ENCODE measurements at places on chromosomes 1 and 21.

- DNase-seq: no peak
Observed at GRCh38 chr1:9871707-9872425, 38.2 kb downstream of the CTNNBIP1 start.

DNA sequence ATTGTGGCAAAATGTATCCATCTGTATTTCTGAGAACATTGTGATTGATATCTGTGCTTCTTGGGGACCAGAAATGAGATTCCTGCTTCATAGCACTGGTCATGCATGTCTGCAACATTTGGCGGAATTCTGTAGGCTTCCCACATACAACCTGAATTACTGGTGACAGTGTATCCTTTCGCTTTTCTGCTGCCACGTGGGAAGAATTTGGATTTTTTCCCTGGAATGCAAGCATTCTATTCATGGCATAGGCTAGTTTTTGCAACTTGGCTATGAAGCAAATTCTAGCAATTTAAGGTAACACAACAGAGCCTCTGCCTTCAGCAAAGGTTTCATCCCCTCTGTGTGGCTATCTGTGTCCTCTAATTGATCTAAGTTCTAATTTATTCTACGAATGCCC lies 85.9 kb downstream of the BCAR3 start:
- DNase-seq: no peak

DNA sequence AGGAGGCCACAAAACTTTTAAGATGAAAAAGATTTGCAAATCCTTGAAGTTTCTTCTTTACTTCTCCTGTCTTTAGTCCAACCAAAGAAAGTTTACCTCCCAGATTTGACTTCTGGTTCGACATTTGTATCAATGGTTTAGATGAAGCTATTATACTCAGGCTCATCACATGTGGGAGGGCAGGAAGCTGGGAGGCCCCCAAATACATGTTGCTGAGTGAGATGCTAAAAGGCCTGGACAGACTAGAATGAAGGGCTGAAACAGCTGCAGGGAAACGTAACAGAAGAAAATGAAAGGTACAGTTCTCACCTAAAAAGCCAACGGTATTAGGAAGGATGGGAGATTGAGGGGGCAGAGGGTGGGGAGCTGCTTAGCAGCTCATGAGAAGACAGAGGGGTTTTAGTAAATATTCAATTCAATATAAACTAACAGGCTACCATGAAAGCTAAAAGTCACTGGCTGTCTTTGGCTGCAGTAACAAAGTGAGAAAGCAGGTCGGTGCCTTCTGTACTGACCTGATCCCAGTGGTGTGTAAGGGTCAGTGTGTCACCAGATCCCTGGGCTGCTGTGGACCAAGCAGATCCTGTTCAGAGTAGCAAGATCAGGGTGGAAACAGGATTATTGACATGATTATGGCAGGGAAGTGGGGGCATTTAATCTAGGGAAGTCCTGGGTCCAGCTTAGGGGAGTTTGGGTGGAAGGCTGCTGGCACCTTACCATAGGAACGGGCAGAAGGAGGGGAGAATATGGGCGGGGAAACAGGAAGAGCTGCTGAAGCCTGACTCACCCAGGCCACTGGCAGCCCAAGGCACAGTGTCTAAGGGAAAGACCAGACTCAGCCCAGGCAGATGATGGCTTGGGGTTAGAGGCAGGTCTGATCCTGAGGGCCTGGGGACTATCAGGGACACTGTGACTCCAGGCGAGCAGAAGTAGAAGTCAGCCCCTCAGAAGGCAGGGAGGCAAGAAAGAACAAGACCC lies 60.4 kb downstream of the KCNN3 start:
- peak; percentile 41 for DNase-seq

DNA sequence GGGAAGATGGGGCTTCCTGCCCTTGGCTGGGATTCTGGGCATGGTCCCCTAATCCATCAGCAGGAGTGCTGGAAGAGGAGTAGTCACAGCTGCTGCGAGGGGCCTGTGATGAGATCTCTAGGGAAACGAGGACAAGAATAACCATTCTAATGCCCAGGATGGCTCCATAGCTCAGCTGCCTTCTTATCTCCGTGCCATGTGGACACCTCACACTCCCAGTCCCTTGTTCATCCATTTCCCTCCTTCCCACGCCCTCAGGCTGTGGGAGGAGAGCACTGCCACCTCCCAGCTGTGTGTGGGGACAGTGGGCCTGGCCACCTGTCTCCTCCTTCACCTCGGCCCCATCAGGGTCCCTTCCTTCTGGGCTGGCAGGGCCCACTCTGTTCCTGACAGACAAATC lies 16.1 kb upstream of the ETV3 start:
- DNase-seq: no peak

- no peak for DNase-seq
Observed at GRCh38 chr1:183776731-183777130, 28.2 kb upstream of the RGL1 start.

DNA sequence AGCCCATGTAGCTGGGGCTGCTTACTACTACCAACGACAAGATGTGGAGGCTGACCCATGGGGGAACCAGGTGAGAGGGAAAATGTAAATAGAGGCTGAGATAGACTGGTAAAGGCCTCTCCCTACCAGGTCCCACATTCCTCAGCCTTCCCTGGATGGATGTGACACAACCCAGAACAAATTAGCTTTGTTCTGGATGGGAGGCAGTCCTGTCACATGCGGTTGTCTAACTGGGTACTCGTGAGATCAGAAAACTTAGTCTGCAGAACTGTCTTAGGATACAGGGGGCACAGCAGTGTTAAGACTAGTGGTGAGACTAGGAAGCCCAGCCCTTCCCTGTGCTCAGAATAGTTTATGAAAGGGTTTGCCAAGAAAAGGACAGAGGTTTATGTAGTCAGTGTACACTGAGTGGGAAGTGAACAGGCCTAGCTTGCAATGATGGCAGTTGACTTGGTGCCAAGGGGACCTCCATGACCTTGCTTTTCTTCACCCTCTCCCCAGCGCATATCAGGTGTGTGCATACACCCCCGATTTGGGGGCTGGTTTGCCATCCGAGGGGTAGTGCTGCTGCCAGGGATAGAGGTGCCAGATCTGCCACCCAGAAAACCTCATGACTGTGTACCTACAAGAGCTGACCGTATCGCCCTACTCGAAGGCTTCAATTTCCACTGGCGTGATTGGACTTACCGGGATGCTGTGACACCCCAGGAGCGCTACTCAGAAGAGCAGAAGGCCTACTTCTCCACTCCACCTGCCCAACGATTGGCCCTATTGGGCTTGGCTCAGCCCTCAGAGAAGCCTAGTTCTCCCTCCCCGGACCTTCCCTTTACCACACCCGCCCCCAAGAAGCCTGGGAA lies 8.4 kb downstream of the MMACHC start:
- DNase-seq: peak; percentile 31

DNA sequence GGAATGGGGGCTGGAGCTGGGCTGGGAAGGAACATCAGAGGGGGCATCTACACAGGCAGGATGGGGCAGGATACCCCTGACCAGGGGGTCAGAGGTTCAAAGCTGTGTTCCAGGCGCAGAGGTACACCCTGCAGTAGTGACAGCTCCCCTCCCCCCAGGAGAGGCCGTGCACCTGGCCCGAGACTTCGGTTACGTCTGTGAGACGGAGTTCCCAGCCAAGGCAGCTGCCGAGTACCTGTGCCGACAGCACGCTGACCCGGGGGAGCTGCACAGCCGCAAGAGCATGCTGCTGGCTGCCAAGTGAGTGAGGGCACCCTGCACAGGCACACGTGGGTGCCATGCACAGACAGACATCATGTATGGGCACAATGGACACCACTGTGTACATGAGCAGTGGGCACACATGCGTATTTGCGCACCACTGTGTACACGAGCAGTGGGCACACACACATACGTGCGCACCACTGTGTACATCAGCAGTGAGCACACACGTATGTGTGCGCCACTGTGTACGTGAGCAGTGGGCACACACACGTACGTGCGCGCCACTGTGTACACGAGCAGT lies 17.4 kb downstream of the TFAP2E start:
- no peak for DNase-seq

GRCh38 chr1:219460896-219461815 lies 151.7 kb downstream of the ZC3H11B start:
- no peak for DNase-seq

- DNase-seq: no peak
Observed at GRCh38 chr1:66788231-66788939, 12.7 kb downstream of the INSL5 start.

- DNase-seq: no peak
Observed at GRCh38 chr1:31936278-31936980, 1.7 kb downstream of the PTP4A2 start.

DNA sequence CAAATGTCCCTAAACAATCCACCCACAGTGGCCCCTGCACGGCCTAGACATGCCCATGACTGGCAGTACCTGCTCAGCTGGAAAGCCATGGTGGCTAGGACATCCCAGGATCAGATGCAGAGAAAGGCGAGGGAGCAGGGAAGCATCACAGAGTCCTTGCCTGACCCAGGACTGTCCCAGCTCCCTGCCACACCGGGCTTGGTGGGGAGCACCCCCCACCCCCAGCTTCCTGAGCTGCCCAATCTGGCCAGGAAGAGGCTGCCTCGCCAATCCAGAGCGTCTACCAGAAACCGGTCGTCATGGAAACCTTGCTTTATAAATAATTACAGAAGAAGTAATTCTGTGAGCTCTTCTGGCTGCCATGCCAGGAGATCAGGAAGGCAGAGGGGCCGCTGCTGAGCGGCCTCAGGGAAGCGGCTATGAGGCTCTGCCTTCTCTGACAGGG lies 34.8 kb downstream of the ACOT7 start:
- peak; percentile 81 for DNase-seq

DNA sequence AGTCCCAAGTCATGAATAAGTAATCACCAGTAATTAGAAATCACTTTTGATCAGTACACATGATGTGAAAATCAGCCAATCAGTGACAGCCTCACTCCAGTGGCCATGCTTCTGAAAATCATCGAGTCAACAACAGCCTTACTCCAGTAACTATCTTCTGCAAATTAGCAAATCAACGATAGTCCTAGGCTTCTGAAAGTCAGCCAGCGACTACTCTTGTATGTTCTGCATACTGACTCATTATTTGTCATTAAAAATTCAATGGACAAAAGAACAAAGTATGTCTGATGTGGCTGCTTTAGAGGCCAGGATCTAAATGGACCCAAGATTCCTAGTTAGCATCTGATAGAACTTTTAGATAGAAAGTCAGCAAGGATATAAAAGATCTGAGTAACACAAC lies 102.5 kb downstream of the GPR52 start:
- no peak for DNase-seq

DNA sequence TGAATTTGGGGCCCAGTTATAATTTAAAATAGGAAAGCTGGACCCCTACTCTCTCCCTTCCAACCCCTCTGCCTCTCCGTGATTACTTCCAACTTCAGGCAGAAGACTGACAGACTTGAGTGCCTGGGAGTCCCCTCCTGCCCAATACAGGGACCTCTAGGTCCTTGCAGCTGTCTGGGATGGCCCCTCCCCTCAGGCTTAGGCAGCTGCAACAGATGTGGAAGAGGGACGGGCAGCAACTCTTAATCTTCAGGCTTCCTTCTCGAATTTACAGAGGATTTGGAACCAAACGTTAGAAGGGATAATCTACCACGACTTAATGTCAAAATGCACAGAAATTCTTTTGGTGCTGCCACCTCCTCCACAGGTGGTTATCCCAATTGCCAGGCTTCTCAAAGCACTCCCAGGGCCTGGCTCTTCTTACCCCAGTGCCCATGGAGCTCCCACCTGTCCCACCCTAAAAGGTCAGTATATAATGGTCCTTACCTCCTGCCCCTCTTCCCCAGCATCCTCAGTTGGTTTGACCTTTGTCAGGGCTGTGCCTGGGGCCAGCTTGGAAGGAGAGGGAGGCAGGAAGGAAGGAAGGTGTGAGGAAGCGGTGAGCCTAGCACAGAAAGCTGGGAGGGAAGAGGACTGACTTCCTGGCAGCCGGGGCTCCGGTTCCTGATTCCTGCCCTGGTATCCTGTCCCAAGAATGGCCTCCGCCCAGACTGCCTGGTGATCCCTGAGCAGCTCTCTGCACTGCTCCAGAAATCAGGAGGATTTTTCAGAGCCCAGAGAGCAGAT lies 2.8 kb downstream of the PEA15 start:
- DNase-seq: no peak

- peak; percentile 64 for DNase-seq
Observed at GRCh38 chr1:114756949-114757454, 782 bp downstream of the CSDE1 start.

- no peak for DNase-seq
Observed at GRCh38 chr1:57736940-57737339, 313.1 kb upstream of the DAB1 start.

- no peak for DNase-seq
Observed at GRCh38 chr21:35367553-35367952, 318.5 kb upstream of the RUNX1 start.

- DNase-seq: no peak
Observed at GRCh38 chr1:119506941-119507340, at the start of gene HSD3B1. Gene HSD3B1, plus strand, starts transcription at chr1:119507210. Its CDS starts 267 bp downstream, at chr1:119507477.

DNA sequence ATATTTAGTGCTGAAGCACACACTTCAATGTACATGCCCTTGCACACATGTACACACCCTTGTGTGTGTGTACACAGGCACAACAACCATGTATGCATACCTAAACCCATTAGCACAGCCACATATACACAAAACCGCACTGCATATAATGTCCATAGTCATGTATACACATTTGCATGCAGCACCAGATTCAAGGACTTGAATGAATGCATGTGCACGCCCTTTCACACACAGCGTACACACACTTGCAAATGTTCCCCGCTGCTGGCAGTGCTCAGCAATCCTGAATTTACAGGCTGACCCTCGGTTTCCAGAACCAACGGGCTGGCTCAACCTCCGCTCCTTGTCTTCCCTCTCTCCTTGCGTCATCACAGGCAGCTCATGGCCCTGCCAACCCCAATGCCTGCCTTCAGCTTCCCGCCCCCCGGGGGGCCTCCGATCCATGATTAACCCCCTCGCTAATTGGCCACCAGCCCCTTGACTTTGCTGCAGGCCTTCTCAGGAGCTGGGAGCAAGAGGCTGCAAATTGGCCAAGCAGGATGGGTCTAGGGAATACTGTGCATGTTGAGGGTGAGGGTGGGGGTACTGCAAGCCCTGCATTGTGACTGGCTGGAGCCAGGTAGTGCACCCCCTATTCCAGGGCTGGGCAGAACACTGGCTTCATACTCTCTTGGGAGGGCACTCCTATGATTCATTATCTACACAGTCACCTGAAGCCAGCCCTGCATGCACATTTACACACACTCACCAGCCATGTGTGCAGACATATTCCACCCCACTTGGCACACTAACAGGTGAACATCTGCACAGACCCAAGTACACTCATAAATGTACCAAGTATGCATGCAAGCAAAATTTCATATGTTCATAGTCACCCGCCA lies 7.9 kb downstream of the GPR3 start:
- DNase-seq: no peak

- no peak for DNase-seq
Observed at GRCh38 chr1:33903210-33903589, 39.3 kb downstream of the HMGB4 start.

- DNase-seq: no peak
Observed at GRCh38 chr1:200437556-200438203, 27.8 kb upstream of the ZNF281 start.

DNA sequence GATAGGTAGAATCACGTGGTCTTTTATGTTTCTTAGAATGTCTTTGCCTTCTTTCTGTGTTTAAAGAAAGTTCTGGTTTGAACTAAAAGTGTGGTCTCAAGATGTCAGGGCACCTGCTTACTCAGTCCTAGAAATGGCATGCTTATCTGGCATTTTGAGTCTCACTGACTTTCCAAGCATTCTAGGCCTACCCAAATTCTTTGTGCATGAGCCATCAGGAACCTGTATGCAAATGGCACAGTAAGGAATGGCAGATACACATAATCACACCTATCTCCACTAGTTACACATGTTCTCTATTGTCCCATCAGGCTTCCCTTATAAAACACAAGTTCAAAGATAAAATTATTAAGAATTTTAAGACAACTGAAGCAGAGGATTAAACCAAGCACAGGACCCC lies 29.5 kb upstream of the CLCA4 start:
- DNase-seq: no peak

GRCh38 chr1:229886636-229887035 lies 180.4 kb upstream of the GALNT2 start:
- no peak for DNase-seq

Data from fibroblast of pulmonary artery (primary cell).